Cerebellar nuclear complex (tissue), 1 donor: ENCODE measurements at places on chromosomes 6 and 20.

DNA sequence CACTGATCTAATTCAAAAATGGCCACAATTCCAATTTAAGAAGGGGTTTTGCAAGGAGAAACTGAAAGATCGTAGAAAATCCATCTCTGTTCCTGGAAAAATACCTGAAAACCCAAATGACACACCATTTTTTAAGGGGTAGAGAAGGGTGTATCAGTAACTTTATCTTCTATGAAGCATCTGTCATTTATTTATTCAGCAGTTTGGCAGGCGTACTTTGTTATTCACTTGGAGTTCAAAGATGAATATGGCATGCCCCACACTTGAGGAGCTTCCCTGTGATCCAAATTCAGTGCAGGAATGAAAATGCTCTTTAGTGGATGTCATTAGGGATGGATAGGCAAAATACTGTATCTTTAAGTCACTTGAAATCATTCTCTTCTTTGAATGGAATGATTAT is 7.2 kb downstream of the HINT3 start:
- no peak for DNase-seq

GRCh38 chr20:5908981-5909380 is 41.4 kb downstream of the TRMT6 start:
- DNase-seq, result no peak

DNA sequence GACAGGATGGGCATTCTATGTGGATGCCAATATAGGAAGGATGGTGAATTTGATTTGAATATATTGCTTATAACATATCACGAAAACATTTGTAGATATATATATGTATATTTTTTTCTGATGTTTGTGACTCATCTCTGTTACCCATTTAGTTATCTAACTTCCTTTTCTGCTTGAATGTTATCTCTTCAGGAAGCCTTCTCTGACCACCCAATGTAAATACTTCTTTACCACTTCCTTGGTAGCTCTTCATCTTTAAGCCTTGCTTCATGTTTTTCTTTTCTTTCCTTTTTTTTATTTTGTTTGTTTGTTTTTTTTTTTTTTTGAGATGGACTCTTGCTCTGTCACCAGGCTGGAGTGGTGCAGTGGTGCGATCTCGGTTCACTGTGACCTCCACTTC is 260.5 kb upstream of the EPHA7 start:
- DNase-seq, result no peak

DNA sequence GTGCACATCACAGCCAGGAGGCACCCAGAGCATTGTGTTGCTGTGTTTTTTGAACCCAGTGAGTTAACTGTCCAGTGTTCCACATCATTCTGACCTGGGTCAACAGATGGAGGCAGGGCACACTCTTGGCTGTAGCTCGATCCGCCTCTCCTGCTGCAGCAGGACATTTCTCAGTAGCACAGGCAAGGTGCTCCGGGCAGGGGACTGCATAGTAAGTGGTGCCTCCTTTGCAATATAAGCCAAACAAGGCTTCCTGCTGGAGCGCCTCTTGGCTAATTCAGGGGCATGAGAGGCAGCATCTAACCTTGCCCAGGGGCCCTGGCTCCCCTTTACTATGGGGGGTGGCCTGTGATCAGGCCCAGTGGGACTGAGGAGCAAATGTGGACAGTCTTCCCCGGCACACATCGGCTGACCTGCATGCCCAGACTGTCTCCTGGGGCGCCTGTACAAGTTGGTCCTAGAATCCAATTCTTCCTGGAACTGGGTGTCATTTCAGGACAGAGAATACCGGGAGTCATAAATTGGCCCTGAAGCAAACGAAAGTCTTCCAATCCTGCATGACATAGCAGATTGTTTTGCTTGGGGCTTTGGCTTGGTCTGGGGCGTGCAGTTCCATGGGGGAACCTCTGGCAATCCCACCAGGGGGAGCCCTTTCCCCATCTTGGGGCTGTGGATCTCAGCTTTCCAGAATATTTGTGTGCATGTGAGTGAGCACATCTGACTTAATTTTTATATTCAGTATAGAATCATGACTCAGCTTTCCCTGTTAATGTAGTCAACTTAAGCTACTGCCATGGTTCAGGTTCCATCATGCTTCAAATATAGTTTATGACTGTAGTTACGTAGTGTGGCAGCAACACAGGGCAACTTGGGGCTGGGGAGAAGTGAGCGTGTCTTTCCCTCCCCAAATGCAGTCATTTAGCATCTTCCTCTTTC is 56.0 kb upstream of the DDR1 start:
- DNase-seq, result peak; percentile 38

GRCh38 chr6:158069800-158070195 is 88.1 kb downstream of the SYNJ2 start:
- DNase-seq, result no peak

- no peak for DNase-seq
Measured at GRCh38 chr6:66429210-66429609, 722.2 kb upstream of the EYS start.

GRCh38 chr6:169171951-169172350 is 81.7 kb downstream of the THBS2 start:
- no peak for DNase-seq

DNA sequence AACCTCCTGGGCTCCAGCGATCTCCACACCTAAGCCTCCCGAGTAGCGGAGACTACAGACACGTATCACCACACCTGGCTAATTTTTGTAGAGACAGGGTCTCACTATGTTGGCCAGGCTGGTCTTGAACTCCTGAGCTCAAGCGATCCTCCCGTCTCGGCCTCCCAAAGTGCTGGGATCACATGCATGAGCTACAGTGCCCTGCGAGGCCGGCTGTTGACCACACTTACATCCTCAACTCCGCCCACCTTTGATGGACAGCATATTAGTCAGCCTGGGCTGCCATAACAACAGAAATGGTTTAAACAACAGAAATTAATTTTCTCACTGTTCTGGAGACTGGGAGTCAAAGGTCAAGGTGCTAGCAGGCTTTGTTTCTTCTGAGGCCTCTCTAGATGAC is 107.7 kb downstream of the JPH2 start:
- DNase-seq, result no peak

DNA sequence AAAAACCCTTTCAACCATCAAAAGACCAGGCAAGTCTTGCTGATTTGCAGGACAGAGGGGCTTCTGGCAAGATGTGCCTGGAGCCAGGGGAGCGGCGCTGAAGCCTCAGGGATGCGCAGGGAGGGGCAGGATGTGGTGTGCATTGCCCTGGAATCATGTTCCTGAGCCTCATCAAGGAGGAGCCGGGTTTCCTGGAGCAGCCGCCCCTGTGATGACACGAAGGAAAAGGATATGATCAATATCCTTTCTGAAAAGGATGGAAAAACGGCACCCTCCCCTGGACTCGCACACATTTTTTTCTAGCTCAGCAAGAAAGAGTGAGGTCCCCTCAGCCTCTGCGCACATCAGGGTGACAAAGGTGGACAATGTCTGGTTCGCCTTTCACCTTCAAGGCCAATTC is 173.1 kb upstream of the SSTR4 start:
- no peak for DNase-seq

DNA sequence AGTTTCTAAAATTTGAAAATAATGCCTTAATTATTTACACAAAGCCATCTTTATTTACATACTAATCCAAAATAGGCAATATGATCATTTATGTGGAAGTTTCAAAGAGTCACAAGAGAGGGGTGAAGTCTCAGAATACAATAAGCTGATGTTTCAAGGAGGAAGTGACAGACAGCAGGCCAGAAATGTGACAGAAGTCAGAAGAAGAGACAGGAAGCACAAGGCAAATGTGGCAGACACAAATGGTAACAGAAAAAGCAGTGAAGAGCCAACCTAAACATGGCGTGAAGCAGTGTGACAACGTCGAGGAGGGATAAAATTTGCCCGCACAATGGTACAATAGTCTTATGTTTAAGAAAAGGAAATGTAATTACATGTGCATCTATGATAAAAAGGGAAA is 59.8 kb downstream of the SHPRH start:
- no peak for DNase-seq

DNA sequence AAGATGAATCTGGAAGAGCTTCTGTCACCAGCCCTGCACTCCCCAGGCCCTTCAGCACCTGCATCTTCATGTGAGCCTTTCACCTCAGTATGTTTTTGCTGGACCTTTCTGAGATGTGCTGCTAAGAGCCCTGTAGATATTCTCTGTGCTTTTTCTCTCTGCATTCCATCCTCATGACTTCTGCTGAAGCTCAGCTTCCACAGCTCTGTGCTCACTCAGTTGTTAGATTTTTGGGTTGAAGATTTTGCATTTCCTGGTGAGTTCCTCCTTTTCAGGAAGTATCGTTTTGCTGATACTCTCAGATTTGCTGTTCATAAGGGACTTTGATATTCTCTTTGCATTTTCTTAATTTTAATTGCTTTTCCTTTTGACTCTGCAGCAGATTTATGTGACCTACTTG is 18.3 kb downstream of the KIAA1586 start:
- DNase-seq, result no peak

GRCh38 chr20:34575271-34575670 is 16.8 kb downstream of the MAP1LC3A start:
- DNase-seq, result no peak

DNA sequence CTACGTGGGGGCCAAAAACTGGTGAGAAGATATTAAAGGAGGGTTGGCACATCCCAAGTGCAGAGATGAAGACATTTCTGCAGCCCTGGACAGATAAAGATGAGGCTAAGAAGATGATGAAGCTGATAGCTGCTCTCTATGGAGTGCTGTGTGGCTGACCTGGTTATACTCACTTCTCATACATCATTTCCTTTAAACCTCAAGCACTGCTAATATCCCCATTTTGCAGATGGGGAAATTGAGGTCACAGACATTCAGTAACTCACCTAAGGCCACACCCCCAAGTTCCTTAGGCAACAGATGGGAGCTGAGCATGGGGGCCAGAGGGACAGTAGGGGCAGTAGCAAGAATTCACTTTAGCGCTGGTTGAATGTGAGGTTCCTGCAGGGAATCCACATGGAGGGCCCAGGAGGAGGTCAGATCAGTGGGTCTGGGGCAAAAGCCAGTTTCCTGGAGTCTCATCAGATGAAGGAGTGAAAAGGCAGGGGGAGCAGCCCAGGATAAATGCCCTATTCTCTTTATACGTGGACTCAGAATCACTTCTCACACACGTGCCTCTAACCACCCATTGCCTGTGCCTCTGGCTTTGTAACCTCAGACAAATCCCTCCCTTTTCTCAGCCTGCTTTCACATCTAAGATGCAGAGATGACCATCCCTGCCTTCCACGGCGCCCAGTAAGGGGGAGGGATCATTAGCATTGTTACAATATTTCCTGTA is 125.8 kb downstream of the NFATC2 start:
- no peak for DNase-seq

DNA sequence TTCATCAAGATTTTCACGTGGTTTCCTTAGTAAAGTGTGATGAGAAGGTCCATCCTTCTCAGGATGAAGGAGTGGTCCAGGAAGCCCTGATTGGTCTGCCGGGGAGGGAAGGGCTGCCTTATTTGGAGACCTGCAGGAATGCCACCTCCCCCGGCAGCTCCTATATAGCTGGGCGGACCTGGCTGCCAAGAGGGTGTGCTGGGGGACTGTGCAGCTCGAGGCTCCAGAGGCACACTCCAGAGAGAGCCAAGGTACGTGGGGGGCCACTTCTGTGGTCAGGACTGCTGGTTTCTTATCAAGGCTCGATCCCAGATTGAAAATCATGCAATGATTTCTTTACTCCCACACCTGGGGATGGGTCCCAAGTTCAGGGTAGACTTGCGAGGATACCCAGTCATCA is at the start of gene PRND:
Gene PRND (plus strand): TSS at position 191 of the 400 bp plus-strand sequence. CDS start 2,643 bp downstream, outside the sequence.
- no peak for DNase-seq

GRCh38 chr20:61516346-61517208 is 264.5 kb downstream of the CDH4 start:
- no peak for DNase-seq

DNA sequence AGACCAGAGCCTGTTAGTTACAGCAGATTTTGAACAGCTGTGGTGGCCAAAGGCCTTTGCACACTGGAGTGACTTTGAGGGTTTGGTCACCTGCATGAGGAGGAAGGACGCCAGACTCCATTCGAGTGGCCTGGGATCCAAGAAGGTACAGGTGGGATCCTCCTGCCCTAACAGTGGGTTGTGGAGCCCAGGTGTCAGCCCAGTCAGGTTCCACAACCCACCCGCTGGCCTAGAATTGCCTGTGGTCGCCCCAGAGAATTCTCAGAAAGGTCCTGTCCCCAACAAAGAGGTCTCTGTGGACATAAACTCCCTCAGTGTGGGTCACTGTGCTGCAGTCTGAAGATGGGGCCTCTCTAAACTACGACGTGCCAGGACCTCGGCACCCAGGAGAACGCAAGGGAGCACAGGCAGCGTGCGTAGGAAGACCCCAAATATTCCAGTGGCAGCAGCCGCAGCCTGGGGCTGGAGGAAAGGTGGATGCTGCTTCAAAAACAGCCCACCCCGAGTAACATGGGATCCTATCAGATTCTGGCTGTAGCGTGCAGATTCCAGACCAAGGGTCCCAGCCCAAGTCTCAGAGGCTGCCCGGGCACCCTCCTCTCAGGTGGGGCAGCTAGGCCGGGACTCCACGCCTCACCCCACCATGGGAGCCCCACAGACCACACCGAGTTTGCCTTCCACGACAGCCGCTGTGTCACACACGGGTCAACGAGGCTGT is 16.0 kb downstream of the ACSS1 start:
- DNase-seq, result no peak

DNA sequence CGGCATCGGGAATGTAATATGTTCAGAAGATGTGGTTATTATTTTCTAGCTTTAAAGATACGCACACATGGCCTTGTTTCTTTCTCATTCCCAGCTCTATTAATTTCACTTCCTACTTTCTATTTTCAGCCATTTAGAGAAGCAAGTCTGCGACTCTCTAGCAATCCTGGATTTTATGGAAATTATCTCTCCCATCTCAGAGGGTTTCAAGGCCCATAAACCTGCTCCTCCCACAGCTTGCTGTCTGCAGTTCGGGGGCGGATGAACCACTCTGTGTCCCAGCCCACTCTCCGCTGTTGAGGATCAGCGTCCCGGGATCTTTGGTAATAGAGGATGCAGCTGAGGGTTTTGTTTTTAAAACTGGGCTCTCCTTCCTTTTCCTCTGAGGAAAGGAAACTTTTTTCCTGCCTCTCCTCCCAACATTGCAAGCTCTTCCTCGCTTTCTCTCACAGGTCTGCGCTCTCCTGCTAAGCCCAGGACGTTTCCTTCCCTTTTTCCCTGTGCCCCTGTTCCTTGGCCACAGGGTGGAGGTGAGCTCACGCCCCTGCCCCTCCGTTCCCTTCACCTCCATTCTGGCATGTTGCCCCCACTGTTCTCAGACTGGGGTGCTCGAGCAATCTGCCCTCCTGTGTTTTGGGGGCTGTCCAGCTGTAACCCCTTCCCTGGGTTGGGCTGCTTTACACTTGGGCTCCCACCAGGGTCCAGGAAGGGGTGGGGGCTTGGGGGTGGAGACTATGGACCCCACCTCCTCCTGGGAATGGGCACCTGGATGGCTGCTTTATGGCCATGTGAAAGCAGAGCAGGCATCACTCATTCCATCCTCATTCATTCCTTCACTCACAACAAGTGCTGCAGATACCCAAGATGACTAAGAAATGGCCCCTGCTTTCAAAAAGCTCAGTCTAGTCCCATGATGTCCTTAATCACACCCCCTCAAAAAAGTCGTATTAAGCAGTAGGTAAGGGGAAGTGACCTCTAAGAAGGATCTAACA is 54.9 kb downstream of the ZBTB9 start:
- no peak for DNase-seq
